ENCODE measurements at places on chromosomes 3 and 15.

- no peak for DNase-seq
Measured at GRCh38 chr3:101300073-101300472, 20.3 kb downstream of the IMPG2 start.

DNA sequence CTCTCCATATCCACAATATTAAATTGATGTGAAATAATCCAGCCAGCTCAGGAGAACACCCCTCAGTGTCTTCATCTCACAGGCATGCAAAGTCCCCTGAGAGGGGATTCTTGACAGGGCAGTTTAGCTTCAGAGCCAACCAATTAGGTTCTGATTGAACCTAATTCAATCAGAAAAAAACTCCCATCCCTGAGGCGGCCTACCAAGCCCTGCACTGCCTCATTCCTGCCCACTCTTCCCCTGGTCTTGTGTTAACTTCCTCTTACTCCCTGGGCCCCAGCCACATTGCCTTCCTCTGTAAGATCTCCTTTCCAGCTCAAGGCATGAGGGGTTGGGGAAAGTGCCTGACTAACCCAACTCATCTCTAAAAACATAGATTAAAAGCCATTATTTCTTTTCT lies 46.1 kb downstream of the FRMD4B start:
- DNase-seq, result no peak

DNA sequence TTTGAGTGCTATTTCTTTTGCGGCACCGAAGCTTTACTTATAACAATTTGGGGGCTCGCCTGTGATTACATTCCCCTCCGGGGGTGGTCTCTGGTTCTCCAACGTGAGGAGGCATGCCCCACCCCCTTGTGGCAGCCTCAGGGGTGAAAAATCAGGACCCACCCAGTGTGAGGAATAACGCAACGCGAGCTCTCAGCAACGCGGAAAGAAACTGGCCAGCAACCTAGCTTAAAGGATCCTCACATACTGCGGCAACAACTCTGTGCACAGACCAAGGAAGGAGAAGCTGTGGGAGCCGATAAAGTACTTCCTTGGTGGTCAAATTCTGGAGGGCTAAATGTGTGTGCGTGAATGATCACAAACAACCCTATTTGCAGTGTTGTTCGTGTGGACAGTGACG lies 5.8 kb downstream of the IQCF1 start:
- DNase-seq, result no peak

DNA sequence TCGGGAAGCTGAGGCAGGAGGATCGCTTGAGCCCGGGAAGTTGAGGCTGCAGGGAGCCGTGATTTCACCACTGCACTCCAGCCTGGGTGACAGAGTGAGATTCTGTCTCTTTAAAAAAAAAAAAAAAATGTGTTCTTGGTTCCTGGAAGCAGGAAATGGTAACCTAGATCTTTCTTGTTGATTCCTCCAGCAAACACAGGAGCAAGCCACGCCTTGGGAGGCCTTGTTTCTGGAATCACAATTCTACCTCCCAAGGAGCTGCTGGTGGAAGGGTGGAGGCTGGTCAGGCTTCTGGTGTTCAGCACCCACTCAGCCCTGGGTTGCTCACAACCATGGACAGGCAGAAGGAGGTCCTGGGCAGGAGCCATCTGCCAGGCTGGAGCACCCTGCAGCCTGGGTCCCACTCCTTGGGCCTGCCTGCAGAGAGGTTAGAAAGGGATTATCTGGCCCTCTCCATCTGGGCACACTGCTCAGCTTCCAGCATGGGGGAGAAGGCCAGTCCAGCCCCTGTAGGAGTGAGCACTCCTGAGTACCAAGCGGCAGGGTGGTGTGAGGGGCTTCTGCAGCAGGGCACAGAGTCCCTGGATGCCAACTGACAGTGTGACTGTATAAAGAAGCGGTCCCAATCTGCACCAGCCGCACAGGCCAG lies 65.6 kb downstream of the ABTB1 start:
- DNase-seq, result no peak

DNA sequence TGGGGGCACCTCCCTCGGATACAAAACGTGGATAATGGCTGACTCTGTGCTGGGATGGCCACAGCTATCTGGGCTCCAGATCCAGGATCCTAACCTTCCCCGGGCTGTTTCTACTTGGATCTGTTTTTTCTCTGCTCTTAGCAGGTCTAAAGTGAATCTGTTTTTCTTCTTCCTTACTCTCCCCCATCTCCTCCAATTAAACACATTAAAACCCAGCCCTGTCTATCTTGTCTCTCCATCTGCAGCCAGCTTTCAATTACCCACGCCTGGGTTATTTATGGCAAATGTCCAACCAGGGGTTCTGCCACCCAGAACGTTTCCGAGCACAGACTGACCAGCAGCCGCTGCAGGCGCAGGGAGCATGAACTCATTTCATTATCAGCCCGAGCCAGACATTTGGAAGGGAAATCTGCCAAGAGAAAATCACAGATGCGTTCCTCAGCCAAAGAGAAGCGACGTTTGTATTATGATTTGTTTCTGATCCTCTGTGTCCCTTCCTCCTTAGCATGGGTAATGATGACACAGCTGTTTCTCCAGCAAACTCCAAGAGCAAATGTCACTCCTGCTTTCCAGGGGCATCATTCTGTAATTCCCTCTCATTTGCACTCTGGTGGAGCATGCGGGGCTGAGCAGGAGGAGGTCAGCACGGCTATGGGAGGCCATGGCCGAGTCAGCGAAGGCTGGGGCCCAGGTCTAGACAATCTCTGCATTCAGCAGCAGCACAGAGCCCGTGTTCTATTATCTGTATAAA lies 42.0 kb downstream of the UMPS start:
- no peak for DNase-seq

- DNase-seq, result no peak
Measured at GRCh38 chr3:142429582-142429981, 18.3 kb downstream of the XRN1 start.

- no peak for DNase-seq
Measured at GRCh38 chr15:41783296-41783695, 9.0 kb downstream of the MAPKBP1 start.

GRCh38 chr15:31483986-31484951 lies 157.6 kb downstream of the KLF13 start:
- no peak for DNase-seq

- no peak for DNase-seq
Measured at GRCh38 chr3:112856537-112856936, 9.9 kb upstream of the CD200R1L start.

DNA sequence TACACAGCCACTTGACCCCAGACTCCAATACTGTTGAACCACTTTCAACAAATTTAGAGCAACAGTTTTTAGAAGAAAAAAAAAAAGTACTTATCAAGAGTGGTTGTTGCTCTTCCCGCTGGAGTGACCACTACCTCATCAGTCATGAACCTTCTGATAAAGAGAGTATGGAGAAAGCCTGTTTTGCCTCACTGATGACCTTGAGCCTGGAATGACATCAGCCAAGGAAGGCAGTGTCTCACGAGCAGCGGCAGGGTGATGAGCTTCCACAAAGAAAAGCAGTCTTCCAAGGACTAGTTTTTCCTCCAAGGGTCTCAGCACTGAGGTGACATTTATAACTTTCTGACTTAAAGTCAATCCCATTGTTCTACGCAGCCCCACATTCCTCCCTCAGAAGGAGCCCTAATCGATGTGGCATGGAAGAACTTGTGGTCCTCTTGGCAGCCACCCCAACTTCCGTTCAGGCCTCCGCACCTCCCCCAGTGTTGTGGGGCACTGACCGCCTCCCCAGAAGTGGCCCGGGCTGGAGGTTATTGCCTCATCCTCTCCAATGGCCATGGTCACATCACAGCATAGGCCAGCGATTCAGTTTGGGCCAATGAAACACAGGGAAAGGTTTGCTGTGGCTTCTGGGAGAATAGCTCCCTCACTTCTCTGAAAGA lies 1.8 kb upstream of the CYP11A1 start:
- no peak for DNase-seq

GRCh38 chr3:182501856-182502255 lies 291.4 kb upstream of the ATP11B start:
- DNase-seq, result no peak

DNA sequence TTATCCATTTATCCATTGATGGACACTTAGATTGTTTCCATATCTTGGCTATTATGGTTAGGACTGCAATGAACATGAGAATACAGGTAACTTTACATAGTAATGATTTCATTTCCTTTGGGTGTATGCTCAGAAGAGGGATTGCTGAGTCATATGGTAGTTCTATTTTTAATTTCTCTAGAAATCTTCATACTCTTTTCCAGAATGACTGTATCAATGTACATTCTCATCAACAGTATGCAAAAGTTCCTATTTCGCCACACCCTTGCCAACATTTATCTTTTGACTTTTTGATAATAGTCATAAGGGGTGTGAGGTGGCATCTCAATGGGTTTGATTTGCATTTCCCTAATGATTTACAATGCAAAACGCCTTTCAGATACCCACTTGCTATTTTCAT lies 6.2 kb upstream of the NIPA1 start:
- no peak for DNase-seq

DNA sequence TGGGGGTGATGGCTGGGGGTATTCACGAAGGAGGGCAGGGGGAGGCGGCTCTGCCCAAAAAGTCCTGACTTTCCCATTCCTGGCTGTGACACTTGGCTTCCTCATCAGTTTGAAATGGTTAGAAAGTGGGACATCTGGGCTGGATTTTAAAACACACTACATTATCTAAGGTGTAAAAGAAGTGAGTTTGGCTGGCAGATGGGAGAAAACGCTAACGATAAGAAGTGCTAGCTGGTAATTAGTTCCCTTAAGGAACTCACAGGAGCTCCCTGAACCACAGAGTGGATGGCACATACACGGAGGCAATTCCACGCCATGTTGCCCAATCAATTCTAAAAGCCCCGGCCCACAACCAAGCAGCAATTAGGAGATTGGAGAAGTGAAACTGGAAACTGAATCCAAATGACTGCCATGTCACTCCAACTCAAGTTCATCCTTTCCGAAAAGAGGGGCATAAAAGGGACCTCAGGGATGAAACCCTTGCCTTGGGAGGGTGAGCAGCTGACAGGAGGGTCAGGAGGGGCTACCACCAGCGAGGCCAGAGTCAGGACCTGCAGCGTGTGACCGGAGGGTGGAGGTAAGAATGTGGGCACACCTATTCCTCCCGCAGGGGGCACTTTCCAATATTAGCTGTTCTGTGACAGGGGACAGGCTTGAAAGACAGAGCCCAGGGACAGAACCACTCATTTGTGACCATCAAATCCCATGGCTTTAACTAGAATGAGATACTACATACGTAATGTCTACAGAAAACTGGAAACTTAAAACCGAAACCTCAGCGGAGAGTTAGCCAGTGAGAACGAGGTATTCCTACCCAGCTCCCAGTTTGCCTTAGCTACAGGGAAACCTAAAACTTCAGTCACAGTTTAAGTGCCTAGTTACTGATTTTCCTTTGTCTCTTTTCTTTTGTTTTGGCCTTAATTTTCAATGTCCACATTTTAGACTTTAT lies 95.3 kb upstream of the OXTR start:
- DNase-seq, result no peak

GRCh38 chr3:62462104-62462762 lies 88.9 kb upstream of the FEZF2 start:
- DNase-seq, result no peak

- no peak for DNase-seq
Measured at GRCh38 chr15:69891070-69891536, 206.6 kb downstream of the TLE3 start.

DNA sequence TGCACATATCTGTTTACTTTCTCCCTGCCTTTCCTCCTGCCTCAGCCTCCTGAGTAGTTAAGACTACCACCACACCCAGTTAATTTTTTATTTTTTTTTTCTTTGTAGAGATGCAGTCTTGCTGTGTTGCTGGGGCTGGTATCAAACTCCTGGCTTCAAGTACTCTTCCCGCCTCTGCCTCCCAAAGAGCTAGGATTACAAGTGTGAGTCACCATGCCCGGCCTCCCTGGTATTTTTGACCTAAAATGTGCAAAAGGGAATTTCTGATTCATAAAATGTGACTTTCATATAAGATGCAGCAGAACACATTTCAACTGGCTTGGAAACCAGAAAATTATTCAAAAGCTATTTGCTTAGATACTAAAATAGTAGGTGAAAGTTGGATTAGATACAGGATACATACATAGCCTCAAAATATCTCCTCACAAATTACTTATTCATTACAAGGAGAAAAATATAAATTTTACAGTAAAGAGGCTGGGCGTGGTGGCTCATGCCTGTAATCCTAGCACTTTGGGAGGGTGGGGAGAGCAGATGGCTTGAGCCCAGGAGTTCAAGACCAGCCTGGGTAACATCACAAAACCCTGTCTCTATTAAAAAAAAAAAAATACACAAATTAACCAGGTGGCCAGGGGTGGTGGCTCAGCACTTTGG lies 32.0 kb downstream of the MAP4 start:
- no peak for DNase-seq

GRCh38 chr15:72229947-72230196 lies 1.1 kb downstream of the PKM start:
- DNase-seq, result no peak

- no peak for DNase-seq
Measured at GRCh38 chr15:81060907-81061306, 60.2 kb downstream of the TLNRD1 start.

DNA sequence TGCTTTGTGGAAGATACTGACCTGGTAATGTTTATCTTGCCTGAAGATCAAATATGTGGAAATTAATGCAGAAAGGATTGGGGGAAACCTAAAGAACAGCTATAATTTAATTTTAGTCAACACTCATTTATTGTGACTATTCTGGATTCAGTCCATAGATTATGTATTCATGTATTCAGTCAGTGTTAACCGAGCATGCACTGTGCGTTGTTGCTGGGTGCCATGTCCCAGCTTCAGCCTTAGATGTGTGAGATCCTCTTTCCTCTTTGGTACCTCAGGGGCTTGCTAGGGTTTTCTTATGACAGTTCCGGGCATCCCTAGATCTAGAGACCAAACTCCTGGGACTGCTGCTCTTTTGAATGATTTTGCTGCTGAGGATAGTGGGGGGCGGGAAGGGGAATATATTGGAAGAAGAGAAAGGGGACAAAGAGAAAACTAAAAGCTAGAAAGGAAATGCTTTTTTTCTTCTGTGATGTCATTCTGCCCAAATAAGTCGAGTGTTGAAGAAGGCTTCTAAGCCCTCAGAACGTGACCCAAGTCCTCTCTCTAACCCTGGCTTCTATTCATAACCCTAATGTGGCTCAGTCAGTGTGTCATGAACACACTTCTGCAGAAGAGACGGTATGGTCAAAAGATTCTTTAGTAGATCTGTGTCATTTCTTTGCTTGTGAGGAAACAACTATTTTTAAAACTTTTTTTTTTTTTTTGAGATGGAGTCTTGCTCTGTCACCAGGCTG lies 33.5 kb downstream of the STARD9 start:
- no peak for DNase-seq

DNA sequence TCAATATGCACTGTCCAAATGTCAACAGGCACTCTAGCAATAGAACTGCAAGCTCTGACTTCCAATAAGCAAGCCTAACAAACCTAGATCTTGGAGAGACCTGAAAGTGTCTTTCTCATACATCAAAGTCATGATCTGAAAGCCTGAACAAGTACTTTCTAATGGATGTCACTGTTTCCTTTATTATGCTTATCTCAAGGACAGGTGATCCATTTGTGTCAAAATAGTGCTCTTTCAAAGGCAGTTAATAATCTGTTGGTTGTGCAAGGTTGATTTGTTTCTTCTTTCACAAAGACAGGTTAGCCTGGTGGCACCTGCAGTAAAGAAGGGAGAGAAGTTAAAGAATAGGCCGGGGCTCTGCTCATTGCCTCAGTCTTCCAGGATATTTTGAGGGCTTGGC lies 146.8 kb downstream of the EPHB1 start:
- no peak for DNase-seq

Measured in NCI-H1417 treated with DMSO at 0.1 percent for 48 hours (cell line).